ENCODE measurements at places on chromosomes 1 and 21.

GRCh38 chr1:8204826-8205225 lies 113.1 kb upstream of the SLC45A1 start:
- DNase-seq: no peak

DNA sequence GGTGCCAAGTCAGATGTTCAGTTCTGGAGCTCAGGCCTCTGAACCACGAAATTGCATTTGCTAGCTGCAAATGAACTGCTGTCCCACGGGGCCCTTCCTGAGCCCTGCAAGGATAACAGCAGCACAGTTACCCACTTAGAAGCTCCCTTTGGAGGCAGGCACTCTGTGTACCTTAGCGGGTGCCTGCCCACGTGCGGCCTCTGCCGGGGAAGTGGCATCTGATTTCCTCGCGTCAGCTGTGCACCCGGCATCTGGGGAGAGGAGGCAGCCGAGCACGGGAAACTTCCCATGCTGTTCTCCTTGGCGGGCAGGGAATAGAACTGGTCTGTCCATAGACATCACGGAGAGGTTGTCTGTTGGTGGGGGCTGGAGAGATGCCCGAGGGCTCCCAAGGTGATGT lies 148.0 kb upstream of the C1orf174 start:
- DNase-seq: no peak

DNA sequence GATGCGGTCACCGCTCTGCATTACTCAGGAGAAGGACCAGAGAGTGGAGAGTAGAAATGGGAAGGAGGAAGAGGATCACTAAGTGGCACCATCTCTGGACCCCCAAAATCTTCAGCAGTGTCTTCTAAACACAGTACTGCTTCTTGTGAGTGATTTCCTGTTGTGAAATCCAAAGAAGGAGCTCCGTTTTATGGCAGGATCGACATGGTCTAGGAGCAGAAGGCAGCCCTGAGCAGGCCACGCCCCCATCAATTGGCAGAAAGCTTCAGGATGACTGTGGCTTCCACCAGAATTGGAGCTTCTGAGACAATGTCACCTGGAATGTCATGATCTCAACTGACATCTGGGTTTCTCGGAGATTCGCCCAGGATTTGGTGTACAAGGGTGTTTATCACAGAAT lies 171.5 kb downstream of the ADSS2 start:
- DNase-seq: no peak

GRCh38 chr21:45887120-45887611 lies 94.4 kb upstream of the COL6A1 start:
- DNase-seq: no peak

GRCh38 chr1:111948209-111949171 lies 41.0 kb downstream of the KCND3 start:
- peak; percentile 19 for DNase-seq

DNA sequence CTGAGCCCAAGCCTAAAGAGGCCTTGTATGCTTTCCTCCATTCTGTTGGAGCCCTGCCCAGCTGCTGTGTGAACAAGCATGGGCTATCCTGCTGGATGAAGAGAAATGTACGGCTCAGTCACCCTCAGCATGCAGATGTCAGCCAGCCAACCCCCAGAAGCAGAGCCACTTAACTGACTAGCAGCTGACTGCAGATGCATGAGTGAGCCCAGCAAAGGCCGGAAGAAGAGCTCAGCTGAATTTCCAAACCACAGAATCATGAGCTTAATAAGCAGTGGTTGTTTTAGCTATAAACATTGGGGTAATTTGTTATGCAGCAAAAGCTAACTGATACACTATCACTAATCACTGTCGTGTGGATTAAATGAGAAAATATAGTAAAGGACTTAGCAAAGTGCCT lies 39.0 kb downstream of the FOXO6 start:
- DNase-seq: no peak

DNA sequence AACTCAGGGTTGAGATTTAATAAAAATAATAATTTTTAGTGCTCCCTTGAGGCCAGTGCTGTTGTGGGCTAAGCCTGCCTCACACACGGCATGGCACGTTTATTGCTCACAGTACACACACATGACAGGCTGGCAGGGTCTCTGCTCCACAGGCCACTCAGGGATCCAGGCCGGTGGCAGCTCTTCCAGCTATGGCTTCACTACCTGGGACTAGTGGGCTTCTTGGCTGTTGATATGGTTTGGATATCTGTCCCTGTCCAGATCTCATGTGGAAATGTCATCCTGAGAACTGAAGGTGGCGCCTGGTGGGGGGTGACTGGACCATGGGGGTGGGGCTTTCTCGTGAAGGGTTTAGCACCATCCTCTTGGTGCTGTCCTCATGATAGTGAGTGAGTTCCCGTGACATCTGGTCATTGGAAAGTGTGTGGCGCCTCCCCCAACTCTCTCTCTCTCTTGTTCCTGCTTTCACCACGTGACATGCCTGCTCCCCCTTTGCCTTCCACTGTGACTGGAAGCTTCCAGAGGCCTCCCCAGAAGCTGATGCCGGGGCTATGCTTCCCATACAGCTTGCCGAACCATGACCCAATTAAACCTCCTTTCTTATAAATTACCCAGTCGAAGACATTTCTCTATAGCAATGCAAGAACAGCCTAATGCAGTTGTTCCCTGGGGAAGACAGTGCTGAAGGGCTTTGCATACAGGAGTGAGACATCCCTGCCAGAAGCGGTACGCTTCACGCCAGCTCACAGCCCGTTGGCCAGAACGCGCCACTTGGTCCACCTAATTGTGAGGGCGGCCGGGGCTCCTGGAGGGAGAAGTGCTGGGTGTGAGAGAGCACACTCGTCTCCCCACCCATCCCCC lies 226.9 kb upstream of the C1orf174 start:
- DNase-seq: no peak

DNA sequence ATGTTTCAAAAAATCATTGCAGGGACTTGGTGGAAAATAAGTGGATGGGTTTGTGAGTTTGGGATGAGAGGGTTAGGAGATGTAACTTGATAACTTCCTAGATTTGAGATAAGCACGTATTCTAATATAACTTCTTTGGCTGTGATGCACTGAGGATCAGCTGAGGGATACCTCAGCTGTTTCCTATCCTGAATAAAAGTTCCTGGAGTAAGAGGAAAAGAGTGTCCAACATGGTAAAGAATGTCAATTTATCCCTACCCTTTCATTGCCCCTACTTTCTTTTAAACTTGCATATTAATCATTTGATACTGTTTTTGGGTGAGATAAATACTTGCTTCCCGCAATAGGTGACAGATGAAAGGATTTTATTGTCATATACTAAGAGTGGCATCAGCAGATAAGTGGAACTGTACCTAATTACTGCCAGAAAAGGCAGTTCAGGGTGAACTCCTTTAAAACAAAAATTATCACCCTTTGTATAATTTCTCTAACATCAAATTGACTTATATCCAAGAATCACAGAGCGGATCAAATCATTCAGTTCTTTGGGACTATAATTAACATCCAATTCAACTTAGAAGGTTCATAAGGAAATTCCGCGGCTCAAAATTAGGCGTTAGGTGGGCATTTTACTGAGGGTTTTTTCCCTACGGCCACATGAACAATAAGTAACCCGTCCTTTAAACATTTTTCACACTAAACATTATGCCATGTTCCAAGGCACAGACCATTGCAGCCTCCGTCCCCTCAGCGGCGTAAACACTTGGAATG lies 1.4 kb upstream of the SUCO start:
- no peak for DNase-seq

DNA sequence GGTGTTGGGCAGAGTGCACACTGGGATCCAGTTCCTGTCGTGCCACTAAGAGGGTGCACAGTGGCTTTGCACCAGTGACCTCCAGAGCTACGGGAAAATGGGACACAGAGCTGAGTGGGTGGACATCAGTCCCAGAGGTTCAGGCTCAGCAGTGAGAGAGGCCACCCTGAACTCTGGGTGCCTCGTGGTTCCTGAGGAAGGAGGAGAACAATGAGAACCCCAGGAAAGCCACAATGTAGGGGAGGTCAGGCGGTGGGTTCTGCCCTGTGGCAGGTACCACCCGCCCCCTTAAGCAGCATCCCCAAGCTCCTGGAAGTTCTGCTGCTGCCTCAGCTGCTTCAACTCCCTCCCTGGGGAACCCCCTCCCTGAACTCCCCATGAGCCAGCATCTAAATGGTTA lies 112.2 kb downstream of the GRIK3 start:
- DNase-seq: no peak

DNA sequence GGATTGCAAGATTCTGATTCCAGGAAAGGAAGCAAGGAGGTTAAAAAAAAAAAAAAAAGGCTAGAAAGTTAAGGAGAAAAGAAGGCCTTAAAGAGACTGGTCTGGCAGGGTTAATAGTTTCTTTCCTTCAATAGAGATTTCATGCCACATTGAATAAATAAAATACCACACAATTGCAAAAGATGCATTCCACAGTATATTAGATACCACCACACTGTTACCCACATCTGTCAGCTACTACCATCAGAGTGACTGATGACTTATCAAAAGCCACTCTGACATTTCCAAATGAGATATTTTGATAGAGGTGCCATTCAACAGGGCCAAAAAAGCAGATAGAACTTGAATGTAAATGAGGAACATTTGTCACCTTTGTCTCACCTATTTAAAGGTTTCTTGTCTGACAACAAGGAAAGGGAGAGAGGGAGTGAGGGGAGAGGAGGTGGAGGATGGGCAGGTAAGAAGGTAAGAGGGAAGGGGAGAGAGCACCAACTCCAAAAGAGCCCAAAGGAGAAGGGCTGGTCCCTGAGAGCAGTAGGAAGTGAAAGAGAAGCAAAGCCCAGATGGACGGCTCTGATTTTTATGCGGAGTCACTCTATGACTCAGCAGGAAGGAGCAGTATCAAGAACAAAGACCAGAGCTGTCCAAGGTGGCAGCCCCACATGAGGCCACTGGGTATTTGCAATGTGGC lies 38.3 kb downstream of the LRRN2 start:
- peak; percentile 82 for DNase-seq

DNA sequence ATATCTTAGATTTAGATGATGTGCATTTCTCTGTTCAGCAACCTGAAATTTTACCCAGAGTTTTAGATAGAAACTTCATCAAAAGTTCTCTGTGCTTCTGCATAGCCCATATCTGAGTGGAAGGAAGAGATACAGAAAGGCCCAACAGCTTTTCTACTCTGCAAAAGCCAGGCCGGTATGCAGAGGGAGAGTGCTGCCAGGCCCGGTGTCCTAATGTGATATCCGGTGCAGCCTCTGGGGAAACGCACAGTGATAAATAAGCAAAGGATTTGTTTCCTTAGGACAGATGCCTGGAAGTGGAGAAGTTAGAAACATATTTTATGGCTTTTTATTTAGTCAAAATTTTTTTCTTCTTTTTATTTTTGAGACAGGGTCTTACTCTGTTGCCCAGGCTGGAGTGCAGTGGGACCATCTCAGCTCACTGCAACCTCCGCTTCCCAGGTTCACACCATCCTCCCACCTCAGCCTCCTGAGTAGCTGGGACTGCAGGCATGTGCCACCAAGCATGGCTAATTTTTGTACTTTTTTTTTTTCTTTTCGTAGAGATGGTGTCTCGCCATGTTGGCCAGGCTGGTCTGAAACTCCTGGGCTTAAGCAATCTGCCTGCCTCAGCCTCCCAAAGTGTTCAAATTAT lies 145.8 kb downstream of the PATJ start:
- DNase-seq: no peak

- no peak for DNase-seq
Observed at GRCh38 chr1:237888143-237888542, 2.6 kb downstream of the ZP4 start.

GRCh38 chr1:24020025-24020424 lies 39.9 kb upstream of the SRSF10 start:
- DNase-seq: no peak

GRCh38 chr1:176983731-176984130 lies 180.8 kb downstream of the ASTN1 start:
- no peak for DNase-seq

- no peak for DNase-seq
Observed at GRCh38 chr21:25895565-25896205, 160.9 kb downstream of the GABPA start.

- DNase-seq: no peak
Observed at GRCh38 chr1:23074012-23074411, 54.7 kb downstream of the KDM1A start.

GRCh38 chr1:102879439-102879993 lies 228.8 kb downstream of the COL11A1 start:
- DNase-seq: peak; percentile 83

- no peak for DNase-seq
Observed at GRCh38 chr1:57599236-57599994, 175.6 kb upstream of the DAB1 start.

GRCh38 chr1:29540801-29541357 lies 304.6 kb downstream of the PTPRU start:
- DNase-seq: no peak

DNA sequence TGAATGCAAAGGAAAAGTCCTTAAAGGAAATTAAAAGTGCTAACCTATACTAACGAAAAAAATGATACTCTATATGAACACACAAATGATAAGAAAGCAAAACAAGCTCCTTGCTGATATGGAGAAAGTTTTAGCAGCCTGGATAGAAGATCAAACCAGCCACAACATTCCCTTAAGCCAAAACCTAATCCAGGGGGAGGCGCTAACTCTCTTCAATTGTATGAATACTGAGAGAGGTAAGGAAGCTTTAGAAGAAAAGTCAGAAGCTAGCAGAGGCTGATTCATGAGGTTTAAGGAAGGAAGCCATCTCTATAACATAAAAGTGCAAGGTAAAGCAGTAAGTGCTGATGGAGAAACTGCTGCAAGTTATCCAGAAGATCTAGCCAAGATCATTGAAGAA lies 3.4 kb downstream of the KRTAP23-1 start:
- no peak for DNase-seq

DNA sequence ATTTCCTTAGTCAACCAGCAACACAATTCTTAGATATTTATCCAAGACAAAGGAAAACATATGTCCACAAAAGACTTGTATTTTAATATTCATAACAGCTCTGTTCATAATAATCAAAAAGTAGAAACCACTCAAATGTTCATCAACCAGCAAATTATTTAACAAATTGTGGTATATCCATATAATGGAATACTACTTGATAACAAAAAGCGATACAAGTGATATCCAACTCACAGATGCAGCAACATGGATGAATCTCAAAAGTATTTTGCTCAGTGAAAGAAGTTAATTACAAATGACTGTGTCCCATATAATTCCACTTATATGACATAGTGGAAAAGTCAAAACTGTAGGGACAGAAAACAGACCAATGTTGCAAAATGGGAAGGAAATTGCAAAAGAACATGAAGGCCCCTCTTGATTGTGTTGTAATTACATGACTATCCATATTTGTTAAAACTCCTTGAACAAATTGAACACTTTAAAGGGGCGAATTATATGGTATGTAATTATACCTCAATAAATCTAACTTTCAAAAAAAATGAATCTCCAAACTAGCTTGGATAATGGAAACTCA lies 116.9 kb downstream of the EDEM3 start:
- no peak for DNase-seq

GRCh38 chr1:117821774-117822482 lies 107.5 kb downstream of the GDAP2 start:
- DNase-seq: peak; percentile 12

GRCh38 chr1:84998642-84999280 lies 1.8 kb upstream of the MCOLN2 start:
- no peak for DNase-seq

DNA sequence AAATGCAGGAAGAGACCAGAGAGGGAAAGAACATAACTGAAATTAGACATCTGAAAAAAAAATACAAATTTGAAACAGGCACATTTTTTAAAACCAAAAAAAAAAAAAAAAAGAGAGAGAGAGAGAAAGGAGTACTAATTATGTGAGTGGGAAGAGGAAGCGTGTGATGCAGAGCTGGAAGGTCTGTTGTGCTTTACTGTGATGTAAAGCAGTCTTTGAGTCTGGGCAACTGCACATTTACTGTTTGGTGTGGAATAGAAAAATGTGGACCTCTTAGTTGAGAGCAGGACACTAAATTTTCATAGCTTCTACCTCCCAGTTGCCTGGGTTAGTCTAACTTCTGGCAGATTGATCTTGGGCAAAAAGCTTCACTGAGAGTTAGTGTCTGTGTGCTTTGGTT lies 16.5 kb downstream of the LHX9 start:
- no peak for DNase-seq
